ENCODE measurements at places on chromosomes 4 and X. TPM values are rescaled to one million over a fixed set of nuclear protein-coding genes. Genes with fewer than 3 reads are reported as not detected.

DNA sequence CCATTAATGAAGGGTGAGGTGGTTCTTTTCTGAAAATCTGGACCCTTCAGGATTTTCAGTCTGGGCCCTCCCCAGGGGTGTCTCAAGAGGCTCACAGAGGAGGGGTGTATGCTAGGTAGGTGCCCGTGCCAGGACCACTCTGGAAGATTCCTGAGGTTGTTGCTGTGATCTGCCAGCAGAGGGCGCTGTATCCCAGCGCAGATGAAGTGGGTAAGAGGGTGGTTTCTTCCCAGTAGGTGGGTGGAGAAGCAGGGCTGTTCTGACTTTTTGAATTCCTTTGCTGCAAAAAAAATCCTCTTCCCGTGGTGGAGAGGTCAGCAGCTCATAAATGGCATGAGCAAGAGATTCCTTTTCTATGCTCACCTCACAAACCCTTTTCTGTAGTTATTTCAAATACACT lies 51.1 kb downstream of the SCML1 start:
- DNase-seq, result no peak

DNA sequence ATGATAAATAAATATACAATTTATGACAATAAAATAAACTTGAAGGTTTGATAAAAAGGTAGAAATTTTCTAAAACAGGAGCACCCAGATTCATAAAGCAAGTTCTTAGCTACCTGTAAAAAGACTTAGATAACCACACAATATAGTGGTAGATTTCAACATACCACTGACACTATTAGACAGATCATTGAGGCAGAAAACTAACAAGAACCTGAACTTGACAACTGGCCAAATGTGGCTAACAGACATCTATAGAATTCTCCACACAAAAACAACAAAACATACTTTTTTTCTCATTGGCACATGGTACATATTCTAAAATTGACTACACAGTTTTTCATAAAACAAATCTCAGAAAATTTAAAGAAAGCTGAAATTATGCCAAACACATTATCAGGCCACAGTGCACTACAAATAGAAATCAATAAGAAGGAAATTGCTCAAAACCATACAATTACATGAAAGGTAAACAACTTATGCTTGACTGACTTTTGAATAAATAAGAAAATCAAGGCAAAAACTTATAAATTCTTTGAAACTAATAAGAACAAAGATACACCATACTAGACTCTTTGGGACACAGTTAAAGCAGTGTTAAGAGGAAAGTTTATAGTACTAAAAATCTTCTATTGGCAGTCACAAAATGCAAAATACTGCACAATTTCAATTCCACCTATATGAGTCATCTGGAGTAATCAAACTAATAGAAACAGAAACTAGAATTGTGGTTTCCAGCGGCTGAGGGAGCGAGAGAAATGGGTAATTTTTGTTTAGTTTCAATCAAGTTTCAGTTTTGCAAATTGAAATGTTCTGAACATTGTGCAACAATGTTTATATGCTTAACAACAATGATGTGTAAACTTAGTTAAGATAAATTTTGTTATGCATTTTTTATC lies 925.6 kb downstream of the SH3BGRL start:
- DNase-seq, result no peak

DNA sequence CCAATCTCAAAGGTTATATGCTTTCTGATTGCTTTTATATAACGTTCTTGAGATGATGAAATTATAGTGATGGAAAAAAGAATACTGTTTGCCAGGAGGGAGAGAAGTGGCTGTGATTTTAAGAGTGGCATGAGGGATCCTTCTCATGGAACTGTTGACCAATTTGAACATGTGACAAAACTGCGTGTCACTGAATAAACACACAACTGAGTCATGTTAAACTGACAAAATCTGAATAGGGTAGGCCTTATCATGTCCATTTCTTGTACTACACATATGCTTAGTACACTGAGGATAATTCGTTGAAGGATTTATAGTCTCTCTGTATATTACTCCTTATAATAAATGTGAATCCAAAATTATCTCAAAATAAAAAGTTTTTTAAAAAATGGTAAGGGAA lies 22.2 kb upstream of the HSPA4L start:
- DNase-seq, result no peak

The CXorf49 gene
- not detected for total RNA-seq

DNA sequence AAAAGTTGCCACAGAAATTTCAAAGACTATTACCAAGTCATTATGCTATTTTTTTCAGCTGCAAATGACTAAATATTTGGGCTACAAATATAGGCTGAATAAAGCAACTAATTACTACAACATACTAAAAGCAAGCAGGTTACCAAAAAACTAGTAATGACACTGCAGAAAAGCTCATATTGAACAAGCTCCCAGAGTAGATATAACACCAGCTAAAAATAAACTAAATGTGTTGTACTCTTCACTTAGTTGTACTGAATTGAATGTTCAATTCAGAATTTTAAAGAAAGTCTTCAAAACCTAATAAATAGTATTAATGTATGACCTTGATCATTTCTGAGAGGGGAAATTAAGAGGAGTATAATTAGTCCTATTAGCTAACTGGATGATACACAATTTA lies 12.0 kb downstream of the ATP8A1 start:
- no peak for DNase-seq

DNA sequence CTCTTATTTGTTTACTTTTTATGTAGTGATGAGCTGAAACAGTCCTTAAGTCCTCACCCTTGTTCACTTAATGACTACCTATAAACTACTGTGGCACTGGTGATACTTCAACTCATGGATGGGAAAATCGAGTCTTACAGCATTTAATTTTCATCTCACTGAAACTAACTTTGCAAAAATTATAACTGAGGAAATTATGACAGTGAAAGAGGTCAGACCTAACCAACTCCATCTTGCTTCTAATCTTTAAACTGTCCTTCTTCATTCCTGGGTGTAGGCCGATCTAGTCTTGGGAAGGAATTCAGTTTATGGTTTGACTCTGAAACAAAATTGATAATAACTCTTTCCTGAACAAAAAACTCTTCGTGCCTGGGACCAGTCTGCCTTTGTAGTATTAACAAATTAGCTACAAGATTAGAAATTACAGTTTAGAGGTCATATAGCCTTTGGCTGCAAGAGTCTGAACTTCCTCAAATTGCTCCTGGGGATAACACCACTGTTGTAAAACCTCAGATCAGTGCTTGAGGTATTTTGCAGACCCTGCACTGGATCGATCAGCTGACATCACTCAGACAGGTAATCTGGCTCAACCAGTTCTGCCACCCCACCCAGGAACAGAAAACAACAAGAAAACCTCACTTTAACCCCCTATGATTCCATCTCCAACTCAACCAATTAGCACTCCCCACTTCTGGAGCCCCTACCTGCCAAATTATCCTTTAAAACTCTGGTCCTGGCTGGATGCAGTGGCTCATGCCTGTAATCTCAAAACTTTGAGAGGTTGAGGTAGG lies 995.7 kb upstream of the PRKX start:
- no peak for DNase-seq

The TRIM75 gene
- not detected for total RNA-seq

The TSR2 gene
- 32.8 TPM for total RNA-seq

DNA sequence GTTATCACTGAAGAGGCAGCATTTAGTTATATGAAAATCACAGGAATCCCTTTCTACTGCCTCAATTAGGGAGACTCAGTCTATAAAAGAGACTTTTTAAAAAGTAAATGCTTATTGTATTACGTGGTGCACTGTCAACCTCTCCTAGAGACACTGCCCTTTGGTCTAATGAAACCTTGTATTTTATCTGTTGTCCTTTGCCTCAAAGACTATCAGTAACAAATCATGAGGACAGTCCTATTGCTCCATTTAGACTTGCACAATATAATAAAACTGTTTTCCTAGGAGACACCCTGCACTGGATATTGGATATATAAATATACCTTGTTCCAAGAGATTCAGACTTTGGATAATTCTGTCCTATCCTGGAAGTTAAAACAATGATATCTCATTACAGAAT lies 34.2 kb downstream of the VCX3A start:
- no peak for DNase-seq

- no peak for DNase-seq
Measured at GRCh38 chr4:153137677-153138630, 66.3 kb upstream of the TRIM2 start.

DNA sequence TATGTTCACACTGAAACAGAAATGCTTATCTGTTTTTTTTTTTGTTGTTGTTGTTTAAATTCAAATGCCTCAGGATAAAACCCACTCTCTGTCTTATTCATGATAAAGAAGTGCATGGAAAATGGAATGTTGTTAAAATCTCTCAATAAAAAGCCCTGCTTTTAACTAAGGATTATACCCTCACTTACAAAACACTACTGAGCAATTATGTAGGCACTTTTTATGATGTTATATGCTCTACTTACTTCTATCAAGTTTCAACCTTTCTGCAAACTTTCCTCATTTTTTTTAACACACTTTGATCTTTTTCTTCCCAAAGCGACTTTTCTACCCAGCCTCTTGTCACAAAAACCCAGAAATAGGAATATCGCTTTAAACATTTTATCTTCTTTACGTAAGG lies 26.5 kb downstream of the SLIT2 start:
- no peak for DNase-seq

DNA sequence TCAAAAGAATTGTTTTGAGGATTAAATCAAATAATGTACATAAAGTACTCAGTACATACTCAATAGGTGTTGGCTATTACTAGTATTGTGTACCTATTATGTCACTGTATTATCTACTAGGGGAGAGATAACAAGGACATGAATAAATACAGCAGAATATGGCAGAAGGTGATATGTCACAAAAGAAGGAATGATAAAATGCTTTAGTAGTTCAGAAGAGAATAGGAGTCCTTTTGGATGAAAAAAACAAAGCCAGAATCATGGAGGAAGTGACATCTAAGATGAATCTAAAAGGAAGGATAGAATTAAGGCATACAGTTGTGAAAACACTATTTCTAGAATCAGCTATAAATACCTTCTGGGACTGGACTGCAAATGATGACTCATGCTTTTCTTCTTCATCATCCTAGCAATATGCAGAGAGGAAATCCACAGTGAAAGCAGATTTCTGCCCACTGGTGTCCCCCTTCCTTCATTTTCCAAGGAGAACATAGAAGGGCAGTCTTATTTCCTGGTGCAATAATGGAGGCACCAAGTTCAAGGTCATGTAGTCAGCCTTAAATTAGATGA lies 98.7 kb downstream of the GLUD2 start:
- DNase-seq, result no peak

GRCh38 chrX:13059637-13060499 lies 15.4 kb upstream of the FAM9C start:
- no peak for DNase-seq

The SLC35A2 gene
- 50.0 TPM for total RNA-seq

DNA sequence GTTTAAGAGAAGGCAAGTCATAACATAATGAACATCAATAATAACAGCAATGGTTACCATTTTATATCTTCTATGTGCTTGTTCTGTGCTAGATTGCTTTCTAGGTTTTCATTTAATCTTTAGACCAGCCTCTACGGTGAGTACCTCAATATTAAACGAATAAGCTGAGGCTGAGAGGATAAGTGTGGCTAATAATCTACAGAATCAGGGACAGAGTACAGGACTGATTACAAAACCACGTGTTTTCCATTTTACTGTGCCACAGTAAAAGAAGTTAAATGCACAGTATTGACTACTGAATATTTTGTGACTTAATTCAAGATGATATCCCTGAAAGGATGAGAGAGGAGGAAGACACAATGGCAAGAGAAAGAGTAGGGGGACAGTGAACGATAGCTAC lies 56.3 kb downstream of the HUWE1 start:
- no peak for DNase-seq

The GASK1B gene
- 7.8 TPM for total RNA-seq

DNA sequence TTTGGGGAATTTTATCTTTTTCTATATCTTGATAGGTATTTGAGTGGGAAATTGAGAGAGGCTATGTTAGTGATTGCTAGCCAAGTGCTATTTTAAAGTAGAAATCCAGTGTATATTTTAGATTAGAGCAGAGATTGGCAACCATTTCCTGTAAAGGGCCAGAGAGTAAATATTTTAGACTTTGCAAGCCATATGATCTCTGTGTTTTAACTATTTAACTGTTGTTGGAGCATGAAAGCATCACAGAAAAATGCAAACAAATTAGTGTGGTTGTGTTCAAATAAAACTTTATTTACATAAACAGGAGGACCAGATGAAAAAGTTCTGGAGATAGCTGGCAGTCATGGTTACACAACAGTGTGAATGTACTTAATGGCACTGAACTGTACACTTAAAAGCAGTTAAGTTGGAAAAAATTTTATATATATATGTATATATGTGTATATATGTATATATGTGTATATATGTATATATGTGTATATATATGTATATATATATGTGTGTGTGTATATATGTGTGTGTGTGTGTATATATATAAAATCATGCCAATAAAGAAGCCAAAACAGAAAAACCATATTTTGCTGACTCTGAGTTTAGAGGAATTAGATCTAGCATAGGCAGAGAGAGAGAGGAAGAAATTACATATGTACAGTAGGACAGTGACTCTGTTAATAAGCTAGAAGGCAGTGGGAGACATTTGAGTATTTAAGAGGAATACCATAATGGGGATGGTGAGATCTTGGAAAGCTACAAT lies 83.4 kb downstream of the TMEM164 start:
- no peak for DNase-seq

The BEX5 gene
- 1.3 TPM for total RNA-seq

GRCh38 chr4:169640261-169640870 lies 20.0 kb downstream of the CLCN3 start:
- DNase-seq, result no peak

GRCh38 chrX:77597090-77597489 lies 149.9 kb downstream of the FGF16 start:
- DNase-seq, result no peak

GRCh38 chr4:26837993-26838842 lies 22.4 kb upstream of the STIM2 start:
- no peak for DNase-seq

GRCh38 chr4:27763830-27764525 lies 903.3 kb downstream of the STIM2 start:
- no peak for DNase-seq

DNA sequence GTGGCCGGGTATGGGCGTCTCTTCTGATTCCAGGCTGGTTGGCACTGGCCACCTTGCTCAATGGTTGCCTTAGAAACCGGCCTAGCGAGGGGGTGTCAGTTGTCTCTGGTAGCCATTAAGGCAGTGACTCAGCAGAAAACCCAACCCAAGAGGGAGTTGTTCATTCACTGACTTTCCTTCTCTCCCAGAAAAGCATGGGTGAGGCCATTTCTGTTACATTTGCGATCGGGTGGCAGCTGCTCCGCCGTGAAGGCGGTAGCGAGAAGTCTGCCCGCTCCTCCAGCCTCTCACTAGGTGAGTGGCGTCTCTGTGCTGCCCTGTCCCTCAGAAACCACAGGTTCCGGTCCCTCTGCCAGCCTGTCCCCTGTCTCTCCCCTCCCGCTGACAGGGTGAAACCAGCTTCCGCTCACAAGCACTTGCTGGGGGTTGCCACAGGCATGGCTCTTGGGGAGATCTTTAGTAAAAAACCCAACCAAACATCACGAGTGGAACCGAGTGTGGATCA lies 17.4 kb downstream of the IRAK1 start:
- DNase-seq, result no peak

DNA sequence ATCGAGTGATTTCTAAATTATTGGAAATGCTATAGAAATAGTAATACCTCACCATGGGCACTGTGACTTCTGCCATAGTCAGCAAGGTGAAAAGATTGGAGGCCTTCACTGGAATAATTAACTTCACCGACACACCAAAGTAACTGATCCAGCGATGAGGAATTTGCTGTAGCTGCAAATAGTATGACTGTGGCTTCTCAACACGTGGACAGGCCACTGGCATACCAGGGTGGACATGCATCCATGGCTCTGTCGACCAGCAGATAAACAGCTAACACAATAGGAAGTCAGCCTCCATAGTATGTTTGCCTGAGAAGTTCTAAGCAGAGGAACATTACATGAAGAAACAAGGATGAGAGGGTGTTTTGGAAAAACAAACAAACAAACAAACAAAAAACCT lies 10.9 kb upstream of the FAT4 start:
- DNase-seq, result no peak

The MAGEA10 gene
- total RNA-seq, result not detected
